Dorsolateral prefrontal cortex (tissue), 122 donors: ENCODE measurements at places on chromosomes 12 and 14.

DNA sequence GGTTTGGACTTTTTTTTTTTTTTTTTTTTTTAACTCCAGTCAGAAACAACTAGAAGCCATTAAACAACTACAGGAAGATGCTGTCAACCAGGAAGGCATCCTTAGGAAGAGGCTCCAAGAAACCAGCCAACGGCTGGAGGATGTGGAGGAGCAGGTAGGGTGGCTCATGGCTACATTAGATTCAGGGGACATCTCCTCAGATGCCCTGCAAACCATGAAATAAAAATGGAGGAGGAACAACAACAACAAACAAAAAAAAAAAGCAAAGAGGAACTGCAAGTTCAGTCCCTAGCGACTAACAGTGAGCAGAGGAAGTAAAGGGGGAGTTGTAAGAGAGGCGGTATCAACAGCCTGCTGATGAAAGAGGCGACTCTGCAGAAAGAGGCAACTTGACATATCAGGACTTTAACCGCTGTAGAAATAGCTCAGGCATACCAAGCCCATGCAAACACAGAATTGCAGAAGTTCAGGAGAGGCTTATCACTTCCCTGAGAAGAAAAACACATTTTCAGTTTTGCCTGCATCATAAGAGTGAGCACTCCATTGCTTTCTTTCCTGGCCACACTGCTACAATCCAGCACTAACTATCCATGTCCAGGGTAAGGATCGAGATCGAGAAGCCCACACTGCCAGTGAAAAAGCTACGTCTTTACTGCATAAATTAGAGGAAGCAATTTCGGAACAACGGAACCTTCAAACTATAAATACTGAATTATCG is 103.5 kb upstream of the BCAT1 start:
- DNase-seq: no peak

DNA sequence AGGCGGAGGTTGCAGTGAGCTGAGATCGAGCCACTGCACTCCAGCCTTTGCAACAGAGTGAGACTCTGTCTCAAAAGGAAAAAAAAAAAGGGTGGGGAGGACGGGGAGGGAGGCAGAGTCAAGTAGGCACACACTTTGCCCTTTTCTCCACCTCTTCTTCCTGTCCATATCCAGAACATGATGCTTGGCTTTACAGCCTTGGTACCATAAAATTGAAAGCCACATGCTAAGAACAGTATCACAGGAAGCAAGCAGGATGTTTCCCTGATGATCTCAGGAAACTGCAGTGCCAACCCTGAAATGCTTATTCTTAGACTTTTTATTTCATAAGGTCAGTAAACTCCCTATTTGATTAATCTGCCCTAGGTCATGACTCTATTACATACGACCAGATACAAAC is 32.5 kb upstream of the YAF2 start:
- DNase-seq: no peak

DNA sequence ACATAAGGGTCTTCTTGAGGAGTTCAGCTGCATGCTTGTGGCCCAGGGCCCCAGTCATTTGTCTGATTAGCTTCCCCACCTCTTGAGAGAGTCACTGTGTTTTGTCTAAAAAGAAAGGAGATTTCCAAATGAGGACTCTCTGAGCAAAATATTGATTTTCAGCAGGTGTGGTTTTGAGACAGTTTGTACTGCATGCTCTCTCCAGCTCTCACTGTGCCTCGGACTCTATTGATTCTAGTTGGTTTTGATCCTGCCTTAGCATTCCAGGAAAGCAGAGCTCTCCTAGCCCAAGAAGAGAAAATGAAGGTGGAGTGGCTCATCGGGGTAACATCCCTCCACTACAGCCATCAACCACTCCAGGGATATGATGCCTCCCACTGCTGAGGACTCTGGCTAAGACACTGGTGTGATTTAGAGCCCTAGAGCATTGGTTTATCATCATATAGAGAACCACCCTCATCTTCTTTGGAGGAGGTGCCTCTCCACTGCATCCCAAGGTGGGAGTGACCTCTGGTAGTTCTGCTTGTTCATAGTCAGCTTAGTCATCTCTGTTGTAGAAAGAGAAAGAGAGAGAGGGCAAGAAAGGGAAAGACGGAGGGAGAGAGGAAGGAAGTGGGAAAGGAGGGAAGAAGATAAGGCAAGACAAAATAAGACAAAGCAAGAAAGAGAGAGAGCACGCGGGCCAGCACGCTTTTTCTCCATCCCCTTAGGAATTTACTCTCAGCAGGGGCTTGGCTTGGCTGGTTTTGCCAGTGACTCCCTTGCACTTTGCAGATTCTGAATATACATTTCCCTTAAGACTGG is 365.6 kb downstream of the DPF3 start:
- no peak for DNase-seq

GRCh38 chr12:50505675-50506530 is 1.1 kb downstream of the DIP2B start:
- peak; percentile 41 for DNase-seq

DNA sequence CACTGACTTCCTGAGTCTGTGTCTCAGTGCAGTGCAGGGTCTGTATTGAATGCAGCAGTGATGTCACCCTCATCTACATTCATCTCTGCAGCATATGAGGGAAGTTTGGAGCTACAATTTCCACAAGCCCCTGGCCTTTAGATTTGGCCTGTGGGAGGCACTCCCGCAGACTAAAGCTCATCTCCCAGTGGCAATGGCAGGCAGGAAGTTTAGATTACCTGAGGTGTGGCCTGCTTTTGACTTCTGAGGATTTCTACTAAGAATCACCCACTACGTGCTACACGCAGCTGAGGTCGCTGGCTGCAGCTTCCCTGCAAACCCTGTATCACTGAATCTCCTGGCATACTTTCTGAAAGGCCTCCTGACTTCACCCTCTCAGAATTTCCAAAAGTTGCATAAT is 202.2 kb upstream of the PRKD1 start:
- DNase-seq: no peak

DNA sequence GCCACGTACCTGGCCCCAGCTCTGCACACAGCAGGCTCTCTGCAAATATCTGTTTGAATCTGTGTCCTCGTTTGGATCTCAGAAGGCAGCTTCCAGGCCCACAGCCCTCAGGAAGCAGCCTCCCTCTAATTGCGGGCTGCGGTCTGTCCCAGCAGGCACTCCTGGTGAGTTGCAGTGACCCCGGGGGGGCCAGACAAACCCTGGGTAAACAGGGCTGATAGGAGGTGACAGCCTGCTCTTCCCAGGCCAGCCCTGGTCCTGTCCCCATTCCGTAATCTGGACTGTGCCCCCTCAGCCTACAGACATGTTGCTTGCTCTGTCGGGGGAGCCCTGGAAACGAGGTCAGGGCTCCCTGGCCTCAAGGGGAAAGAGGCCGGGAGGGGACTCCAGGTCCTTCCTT is 2.0 kb downstream of the FOXN4 start:
- no peak for DNase-seq

DNA sequence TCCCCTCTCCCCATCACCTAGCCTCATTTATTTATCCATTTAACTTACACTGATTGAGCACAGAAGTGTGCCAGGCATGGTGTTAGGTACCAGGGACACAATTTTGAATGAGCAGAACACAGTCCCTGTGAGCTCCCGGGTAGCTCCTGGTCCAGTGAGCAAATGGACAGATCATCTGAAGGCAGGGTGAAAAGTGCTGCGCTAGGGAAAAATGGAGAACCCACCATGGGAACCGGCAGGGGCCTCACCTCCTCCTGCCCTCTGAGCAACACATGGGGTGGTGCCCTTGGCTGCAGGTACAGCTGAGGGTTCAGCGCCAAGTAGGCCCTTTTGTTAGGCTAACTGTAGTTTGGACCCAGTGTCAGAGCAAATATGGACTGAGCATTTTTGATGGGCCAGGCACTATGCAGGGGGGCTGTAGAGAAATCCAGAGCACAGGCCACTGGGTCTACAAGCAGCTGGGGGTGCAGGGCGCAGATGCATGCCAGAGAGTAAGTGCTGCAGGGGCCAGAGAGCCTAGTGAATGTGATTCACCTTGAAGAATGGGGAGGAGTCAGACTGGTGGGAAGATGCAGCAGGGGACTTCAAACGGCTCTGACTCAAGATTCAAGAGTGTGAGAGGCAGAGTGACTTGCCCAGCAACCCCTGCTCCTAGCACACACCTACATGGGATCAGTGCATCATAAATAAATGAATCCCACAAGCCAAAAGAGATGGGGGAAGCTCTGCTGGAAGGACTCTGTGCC is 28.2 kb downstream of the LTBP2 start:
- DNase-seq: no peak

DNA sequence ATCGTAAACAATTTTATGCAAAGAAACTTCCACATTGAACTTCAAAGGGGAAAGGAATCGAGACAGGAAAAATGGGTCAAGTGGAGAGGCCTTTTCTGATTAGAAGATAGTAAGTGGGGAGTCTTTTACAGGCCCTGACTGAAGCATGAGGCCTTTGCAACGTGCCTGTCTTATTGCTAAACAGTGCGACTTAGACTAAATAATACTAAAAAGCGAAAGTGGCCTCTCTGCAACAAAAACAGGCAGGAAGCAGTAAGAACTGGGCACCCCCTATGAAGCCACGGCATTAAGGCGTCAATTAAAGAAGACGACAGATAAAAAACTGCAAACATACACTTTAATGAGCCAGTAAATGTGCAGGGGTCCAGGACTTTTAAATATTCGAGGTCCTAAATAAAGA is 283.4 kb upstream of the GRIP1 start:
- no peak for DNase-seq

- peak; percentile 88 for DNase-seq
These were observed 777 bp downstream of the ARF3 start for GRCh38 chr12:48956279-48957140.
